Stimulated activated CD4-positive, alpha-beta T cell treated with anti-CD3 and anti-CD28 coated beads, Interleukin-1b, Interleukin-23, amount 100 ng/mL, for 1 hour (primary cell): ENCODE measurements at places on chromosomes 6 and 20.

- DNase-seq, result no peak
Observed at GRCh38 chr20:1625083-1625690, 5.4 kb upstream of the SIRPB1 start.

DNA sequence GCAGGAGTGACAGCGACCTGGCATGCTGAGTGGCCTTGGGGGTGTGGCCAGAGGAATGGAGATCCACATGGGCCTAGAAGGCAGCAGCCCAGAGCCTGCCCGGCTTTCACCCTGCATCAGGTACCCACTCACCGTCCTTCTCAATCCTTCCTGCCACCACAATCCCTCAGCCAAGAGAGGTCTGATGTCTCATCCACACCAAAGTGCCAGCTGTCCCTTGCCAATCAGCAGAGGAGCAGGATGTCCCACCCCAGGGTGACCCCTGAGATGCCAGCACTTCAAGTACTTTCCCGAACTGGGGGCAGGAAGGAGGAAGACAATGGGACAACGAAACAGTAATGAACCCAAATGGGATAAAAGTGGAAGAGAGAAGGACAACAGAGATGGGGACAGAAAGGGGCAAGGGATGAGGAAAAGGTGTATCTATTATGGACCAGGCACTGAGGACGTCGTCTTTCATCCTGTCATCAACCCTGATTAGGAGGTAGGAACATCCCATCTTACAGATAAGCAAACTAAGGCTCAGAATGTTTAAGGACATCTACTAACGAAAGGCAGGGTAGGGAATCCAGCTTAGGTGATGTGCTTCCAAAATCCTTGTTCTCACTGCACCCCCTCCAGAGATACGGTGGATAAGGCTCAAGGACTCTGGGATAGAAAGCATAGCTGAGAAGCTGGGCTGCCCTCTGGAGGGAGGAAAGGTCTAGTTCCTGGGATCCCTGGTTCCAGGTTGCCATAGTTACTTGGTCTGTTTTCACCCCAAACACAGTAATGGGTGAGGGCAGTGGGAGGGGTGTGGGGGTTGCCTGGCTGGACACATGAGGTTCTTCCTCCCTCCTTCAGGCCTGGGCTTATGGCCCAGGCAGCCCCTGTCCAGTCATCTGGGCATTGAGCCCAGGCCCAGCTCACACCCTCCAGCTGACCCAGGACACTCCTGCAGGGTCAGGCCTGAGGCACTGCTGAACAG lies 4.5 kb upstream of the TNXB start:
- no peak for DNase-seq

- DNase-seq, result no peak
Observed at GRCh38 chr6:125798734-125799508, 8.2 kb downstream of the NCOA7 start.

DNA sequence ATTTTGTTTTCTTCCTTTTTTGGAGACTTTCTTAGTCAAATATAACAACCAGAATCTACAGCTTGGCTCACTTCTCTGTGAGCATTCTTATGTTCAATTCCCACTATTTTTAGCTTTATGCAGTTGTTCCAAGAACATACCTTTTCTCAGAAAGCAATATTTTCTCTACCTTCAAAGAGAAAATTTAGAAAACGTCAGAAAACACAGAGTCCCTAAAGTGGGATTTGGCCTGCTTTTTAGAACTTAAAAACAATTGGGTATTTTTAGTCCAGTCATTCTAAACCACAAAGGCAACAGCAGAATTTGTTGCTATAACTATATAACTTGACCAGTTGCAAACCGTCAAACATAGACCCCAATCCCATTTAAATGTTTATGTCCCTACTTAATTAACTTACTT lies 133.1 kb downstream of the MOXD1 start:
- no peak for DNase-seq

- DNase-seq, result no peak
Observed at GRCh38 chr6:129684903-129685661, 24.9 kb downstream of the ARHGAP18 start.

DNA sequence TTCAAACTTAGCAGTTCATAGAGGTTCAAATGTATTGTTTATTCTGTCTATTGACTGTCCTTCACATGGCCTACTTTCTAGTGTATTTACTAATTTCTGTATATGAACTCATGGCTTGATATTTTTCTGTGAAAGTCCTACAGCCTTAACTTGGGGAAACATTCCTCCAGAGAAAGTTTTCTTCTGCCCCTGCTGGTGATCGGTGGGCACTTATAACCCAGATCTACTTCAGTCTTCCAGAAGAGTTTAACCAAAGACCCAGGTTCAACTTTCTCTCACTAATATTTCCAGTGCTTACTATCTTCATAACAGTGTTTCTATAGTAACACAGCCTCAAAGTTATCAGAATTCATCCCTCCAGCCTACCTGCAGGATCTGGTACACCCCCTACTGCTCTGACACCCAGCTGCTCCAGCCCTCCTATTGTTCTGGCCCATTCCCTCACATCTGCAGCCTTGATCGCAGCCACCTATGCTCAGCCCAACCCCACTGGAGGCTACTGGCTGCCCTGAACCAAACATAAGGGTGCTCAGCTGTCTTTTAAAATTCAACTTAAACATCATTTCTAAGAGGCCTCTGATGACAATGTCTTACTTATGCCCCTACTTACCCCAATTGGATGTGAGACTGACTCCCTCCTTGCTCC lies 72.3 kb downstream of the TBX18 start:
- DNase-seq, result no peak
